ENCODE measurements at places on chromosomes 5 and 9.

DNA sequence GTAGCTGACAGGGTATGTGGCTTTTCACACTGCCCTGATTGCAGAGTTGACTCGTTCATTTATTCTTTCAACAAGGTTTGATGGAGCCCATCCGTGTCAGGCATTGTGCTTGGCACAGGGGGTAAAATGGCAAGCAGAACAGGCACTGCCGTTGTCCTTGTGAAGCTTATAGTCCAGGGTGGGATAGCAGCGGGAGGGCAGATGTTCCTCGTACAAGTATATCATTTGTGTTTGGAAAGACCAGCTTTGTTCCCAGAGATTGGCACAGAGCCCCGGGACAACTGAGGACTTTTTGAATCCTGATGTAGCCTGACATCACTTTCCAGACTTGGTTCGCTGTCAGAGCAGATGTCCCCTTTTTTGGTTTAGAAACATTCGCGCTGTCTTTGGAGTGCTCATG is 50.9 kb downstream of the MVB12B start:
- no peak for DNase-seq

- DNase-seq: no peak
Observed at GRCh38 chr9:5633243-5633642, 4.3 kb downstream of the RIC1 start.

DNA sequence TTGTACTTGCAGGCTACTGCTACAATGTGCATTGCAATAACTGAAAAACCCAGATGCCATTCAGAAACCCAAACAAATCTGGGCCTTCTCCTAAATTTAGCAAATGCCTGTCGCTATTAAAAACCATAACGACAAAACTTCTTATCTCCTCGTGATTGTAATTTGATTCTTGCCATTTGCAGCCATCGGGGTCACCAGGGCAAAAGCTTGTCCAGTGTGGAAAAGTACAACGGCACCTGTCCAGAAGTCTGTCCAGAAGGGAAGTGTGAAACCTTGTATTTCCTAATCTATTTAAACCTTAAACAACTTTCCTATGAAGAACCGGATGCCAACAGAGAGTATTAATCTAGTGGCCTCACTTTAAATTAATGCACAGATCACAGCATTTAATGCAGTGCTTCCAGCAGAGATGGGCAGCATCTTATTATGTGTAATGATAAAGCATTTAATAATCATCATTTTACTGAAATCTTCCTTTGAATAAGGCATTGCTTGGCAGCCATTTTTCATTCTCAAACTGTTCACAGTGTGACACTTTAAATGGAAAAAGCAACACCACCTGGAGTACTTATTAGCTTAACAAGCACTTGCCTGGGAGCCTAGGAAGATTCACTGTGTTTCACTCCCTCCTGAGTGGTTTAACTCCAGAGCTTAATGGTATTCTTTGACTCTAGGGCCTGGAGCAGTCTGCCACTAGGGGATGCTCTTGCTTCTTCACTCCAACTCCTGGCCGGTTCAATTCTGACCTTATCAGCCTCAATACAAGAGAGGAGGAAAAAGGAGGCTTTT is 4.9 kb upstream of the C7 start:
- peak; percentile 24 for DNase-seq

DNA sequence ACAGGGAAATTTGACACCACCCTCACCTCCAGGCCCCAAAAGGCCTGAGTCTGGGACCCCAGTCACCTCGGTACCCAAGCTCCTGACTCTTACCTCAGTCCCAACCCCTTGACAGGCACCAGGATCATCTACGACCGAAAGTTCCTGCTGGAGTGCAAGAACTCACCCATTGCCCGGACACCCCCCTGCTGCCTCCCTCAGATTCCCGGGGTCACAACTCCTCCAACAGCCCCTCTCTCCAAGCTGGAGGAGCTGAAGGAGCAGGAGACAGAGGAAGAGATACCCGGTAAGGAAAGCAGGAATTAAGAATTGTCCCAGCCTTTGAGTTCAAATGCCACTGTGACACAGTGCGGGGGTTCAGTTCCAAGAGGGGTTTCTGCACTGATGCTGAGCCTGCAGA is 1.3 kb downstream of the EIF4EBP3 start:
- no peak for DNase-seq

- DNase-seq: peak; percentile 78
Observed at GRCh38 chr5:2756211-2757152, 5.0 kb upstream of the IRX2 start.

DNA sequence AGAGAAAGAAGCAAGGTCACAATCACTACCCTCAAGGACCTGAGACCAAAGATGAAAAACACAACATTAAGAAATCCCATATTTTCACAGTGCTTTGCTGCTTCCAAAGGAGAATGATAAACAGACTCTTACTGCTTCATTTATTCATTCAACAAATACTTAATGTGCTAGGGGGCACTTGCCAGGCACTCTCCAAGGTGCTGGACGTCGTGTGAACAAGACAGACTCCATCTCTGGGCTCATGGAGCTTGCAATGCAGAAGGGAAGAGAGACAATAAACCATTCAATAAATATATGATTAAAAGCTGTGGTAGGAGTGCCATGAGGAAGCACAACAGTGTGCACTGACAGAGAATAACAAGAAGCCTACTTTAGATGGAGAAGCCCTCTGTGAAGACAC is 327.7 kb downstream of the CDK5RAP2 start:
- DNase-seq: no peak

DNA sequence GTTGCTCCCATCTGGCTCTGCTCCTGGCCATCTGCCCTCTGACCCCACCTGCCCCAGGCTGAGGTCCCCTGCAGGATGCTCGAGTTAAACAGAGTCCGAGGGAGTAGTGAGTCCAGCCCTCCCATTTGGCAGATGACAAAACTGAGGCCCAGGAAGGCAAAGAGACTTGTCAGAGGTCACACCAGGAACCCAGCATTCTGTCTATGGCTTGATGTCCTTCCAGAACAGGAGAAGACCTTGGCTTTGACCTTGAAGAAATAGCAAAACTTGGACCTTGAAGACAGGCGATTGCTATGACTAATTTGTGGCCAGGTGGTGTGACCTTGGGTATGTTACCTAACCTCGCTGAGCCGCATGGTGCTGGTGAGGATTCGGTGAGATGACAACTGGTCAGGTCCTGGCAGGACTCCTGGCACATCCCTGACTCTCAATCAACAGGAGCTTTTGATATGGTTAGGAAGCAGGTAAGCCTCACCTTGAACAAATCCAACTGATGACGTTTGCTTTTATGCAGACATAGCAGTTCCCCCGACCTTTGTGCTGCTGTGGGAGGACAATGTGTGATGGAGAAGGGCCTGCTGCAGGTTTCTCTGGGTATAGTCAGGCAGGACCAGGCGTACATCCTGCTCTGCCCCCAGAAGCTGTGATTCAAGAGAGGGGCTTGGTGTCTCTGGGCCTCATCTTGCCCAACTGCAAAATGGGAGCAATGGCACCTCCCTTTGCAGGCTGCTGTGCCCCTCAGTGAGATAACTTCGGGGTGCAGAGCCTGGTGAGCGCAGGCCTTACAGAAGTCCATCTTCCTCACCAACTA is 198.7 kb downstream of the C9orf50 start:
- DNase-seq: no peak

DNA sequence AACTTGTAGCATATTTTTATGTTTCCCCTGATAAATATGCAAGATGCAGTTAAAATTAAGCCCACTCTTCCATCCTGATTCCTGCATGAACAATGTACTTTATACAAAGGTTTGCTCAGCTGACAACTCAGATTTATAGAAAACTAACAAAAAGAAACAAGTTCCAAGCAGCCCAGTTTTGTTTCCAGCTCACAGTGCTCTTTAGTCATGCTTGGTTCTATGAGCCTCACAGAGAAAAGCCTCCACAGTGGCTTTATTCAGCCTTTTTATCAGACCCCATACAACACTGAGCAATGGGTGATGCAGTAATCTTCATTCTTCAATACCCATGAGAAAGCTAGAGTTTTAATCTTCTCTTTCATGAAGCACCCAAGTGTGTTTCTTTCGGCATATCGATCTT is 329.6 kb downstream of the SLCO4C1 start:
- no peak for DNase-seq

- DNase-seq: peak; percentile 35
Observed at GRCh38 chr9:96327694-96328352, 25.8 kb upstream of the HSD17B3 start.

DNA sequence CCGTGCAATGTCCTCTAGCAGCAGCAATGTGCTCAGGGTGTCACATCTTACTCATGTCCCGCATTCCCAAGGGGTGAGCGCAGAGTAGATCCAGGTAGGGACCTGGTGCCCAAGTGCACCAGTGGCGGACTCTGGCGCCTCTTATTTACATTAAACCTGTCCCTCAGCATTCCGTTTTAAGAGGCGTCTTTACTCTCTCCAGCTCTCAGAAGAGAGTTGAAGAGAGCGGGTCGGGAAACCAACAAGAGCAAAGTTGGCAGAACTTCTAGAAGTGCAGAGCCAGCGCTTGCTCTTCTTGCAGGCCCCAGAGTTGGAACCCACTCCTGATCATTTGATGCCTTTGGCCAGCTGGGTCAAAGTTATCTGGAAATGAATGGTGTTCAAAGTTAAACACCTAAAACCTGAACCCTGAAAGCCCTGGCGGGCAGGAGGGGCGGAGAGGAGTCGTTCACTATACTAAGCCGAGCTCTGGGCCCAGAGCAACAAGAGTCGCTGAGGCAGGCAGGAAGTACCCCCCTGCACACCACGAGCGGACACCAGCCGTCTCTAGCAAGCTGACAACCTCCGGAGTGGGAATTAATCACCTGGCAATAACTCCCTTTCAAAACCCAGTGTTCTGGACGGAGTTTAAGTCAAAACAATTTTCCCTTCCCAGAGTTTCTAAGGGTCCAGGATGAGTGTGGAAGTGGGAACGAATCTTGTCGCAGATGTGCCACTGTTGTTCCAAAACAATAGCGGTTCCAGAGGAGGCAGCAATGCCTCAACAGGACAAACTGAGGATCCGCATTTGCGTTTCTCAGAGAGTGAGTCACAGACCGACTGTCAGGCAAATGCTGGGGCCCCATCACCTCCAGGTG is 122.8 kb downstream of the TMEM161B start:
- DNase-seq: no peak

- DNase-seq: no peak
Observed at GRCh38 chr5:135724617-135725016, 109.8 kb upstream of the SLC25A48 start.

DNA sequence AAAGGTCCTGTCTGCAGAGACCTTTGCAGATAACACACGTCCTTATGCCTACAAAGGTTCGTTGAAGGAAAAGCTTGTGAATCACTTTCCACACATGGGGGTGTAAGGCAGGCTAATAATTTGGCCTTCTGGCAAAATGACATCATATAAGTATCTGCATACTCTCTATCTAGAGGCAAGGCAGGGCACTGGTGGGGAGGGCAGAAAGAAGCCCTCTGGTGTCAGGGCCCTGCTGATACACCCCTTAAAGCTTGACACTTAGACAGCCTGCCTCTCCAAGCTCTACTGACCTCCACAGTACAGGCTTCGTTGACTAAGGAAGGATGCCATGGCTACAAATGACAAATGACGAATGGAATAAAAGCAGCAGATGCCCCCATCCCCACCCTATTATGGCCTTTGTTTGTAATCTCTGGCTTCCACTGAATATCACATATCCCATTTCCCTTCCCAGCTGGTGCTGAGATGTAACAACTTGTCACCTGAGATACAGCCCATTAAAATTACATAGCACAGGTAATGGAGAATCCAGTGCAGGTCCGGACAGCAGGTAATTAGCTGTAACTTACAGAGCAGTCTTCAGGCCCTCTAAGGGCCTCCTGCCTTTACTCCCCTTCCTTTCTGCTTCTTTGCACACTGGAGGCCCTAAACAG is 76.9 kb upstream of the IFNK start:
- DNase-seq: no peak

- no peak for DNase-seq
Observed at GRCh38 chr9:34589636-34590380, at the start of gene CNTFR. CNTFR (minus strand) TSS chr9:34589724; CDS start chr9:34568981, 20,743 bp downstream.

- DNase-seq: no peak
Observed at GRCh38 chr9:75065510-75065909, 22.4 kb downstream of the NMRK1 start.

GRCh38 chr5:17670353-17670752 is 36.1 kb downstream of the TAF11L14 start:
- DNase-seq: no peak

DNA sequence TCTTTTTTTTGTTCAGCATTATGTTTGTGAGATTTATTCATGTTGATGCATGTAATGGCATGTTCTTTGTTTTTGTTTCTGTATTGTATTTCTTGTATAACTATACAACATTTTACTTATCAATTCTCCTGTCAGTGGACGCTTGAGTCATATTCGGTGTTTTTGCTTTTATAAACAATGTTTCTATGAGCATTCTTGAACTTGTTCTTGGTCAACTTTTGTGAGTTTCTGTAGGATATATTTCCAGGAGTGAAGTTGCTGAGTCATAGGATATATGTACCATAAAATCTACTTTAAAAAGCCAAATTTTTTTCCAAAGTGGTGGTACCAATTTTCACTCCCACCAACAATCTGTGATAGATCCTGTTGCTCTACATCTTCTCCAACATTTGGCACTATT is 104.8 kb downstream of the VCAN start:
- DNase-seq: no peak

GRCh38 chr9:108972186-108972585 is 38.0 kb downstream of the ABITRAM start:
- DNase-seq: no peak

DNA sequence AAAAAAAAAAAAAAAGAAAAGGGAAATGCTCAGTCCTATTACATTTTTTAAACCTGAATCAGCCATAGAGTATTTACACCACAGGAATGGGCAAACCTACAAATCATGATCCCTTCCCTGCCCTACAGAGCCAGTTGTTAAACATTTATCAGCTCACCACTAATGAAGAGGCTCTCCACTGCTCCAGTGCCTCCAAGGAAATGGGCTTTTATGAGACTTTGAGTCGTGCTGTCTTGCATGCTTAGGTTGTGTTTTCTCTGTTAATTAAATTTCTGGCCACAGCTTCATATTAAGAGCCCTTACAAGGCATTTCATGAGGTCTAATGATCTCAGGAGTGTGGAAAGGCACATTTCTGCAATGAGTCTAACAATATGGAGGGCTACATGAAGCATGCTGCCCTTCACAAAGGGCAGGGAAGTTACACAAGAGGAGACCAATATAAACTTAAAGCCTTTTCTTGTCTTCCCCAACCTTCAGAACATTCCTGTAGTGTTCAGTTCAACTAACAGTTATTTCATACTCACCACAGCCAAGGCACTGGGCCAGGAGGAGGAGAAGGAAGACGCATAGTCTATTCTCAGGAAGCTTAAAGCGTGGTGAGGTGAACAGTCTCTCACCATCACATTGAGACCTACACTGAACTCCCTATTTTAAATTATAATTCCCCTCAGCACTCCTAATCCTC is 140.1 kb upstream of the ABCA1 start:
- DNase-seq: peak; percentile 39

GRCh38 chr5:120630550-120630949 is 166.4 kb downstream of the PRR16 start:
- DNase-seq: no peak

GRCh38 chr9:122051351-122052321 is 41.5 kb downstream of the TTLL11 start:
- DNase-seq: peak; percentile 55

- DNase-seq: peak; percentile 12
Observed at GRCh38 chr5:31232273-31232888, 38.9 kb downstream of the CDH6 start.

DNA sequence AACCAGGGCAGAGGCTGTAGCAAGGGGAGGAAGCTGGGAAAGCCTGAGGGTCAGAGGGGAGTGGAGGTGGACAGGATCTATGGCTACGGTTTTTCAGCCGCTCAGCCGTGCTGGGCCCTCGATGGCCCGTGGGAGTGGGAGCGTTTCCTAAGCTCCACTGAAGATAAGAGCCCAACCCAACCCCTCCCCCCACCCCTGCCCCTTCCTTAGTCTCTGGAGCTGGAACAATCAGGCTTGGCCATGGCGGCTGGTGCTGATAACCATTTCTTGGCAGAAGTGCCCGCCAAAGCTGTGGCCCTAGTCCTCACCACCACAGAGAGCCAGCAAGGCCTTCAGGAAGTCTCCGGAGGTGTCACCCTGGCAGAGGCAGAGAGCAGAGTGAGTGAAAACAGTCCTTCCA is 20.3 kb upstream of the TNIP1 start:
- DNase-seq: no peak

All from fibroblast of skin of left quadriceps (primary cell).